ENCODE measurements at places on chromosomes 5 and 9.
A peak's percentile ranks its signal among the peaks of the same experiment; 100 is the strongest.

- DNase-seq: peak; percentile 28
Measured at GRCh38 chr9:14585730-14586473, 107.3 kb downstream of the ZDHHC21 start.

- DNase-seq: no peak
Measured at GRCh38 chr5:41870627-41871048, 413 bp upstream of the OXCT1 start.

DNA sequence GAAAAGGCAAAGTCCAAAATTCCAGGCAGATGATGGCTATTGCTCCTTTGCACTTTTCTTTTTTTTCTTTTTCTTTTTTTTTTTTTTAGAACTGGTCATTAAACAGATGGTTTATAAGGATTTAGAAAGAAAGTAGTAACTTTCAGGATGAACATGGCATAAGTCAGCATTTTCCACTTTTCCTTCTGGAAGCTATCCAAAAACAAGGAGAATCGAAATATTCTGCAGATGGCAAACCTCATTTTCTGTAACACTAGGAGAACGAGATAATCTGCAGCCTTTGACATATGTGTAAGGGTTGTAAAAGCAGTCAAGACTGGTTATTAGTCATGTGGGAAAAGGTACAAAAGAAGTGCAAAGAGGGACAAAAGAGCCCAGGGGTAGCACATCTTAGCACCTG lies 69.1 kb upstream of the PUM3 start:
- DNase-seq: no peak

GRCh38 chr5:180352116-180353047 lies 754 bp downstream of the GFPT2 start:
- DNase-seq: no peak

- no peak for DNase-seq
Measured at GRCh38 chr5:154159343-154159742, 31.2 kb upstream of the GALNT10 start.

DNA sequence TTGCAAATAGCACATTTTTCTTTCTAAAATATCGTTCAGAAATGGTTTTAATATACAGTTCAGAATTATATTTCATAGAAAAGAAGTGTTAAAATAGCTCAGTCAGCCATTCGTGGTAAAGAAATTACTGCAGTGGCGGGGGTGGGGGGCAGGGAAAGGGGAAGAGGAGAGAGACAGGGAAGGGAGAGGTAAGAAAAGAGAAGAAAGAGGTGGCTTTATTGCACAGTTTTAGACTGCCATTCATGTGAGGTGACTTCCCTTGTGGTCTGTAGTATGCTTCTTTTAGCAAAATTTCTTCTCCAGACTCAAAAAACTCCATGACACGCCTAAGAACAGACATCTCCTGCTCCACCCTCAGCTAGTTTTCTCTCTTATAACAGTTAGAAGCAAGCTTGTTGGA lies 259.6 kb downstream of the TRPM3 start:
- DNase-seq: no peak

GRCh38 chr5:135269931-135270421 lies 129.1 kb downstream of the MACROH2A1 start:
- DNase-seq: no peak

DNA sequence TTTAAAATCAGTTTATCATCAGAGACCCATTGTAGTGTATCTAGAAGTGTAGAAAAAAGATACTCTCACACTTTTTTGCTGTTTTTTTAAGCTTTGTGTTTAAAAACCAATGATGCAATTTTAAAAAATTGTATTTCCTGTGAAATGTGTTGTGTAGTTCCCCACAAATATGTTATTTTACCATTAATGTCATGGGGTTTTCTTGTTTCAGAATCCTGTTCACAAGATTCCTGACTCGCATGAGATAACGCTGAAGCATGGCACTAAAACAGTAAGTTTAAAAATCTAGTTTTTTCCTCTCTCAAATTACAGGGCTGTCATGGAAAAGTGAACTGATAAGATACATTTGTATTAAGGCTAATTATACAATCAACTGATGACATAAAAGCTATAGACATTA lies 58.6 kb downstream of the WDR70 start:
- no peak for DNase-seq

DNA sequence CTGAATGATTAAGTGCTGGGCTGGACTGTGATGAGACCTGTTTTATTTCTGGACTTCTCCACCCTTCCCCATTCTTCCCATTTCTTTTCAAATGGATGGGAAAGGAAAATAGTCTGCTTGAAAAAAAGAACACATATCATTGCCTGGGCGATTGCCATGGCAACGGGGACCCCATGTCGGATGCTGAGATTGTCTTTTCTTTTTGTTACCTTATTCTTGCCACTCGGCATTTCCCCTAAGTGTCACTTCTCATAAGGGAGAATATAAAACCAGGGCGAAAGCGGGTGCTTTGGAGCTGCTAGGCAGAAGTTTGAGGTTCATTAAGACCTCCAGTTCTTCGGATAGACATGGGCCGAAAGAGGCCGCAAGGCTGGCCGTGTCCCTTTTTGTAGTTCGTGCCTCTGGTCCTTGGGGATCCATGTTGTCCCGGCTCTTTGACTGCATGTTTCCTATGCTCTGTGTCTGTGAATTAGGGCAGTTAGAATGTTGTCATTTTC lies 763 bp downstream of the FGD3 start:
- no peak for DNase-seq

Data from GM18507 (cell line).